RCC 7860 (cell line): ENCODE measurements at places on chromosomes 12 and 14.

GRCh38 chr14:44029933-44030332 is 477.1 kb downstream of the FSCB start:
- no peak for DNase-seq

DNA sequence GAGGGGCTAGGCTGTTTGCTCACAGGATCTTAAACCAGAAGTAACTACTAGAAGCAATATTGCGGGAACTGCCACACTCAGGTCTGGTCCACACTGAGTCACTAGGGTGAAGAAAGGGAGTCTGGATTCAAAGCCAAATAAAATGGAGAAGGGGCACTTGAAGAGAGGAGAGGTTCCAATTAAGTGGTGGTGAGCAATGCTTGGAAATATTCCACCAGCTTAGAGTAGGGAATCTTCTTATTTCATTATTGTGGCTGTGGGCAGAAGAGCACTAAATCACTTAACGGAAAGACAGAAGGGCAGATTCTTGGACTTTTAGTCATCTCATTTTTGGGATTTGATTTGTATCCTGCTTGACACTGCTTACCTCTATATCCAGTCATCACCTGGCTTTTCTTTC is 48.6 kb upstream of the PPP1R12A start:
- peak; percentile 94 for DNase-seq

GRCh38 chr12:62192180-62192902 is 67.9 kb upstream of the USP15 start:
- peak; percentile 54 for DNase-seq

GRCh38 chr14:73889376-73889775 is 2.7 kb downstream of the ZNF410 start:
- no peak for DNase-seq

GRCh38 chr14:91246051-91246852 is 1.7 kb upstream of the GPR68 start:
- DNase-seq: no peak

GRCh38 chr12:105083551-105084105 is 630 bp downstream of the ALDH1L2 start:
- no peak for DNase-seq
